A172 (cell line): ENCODE measurements at places on chromosomes 7 and 10. TPM values are rescaled to one million over a fixed set of nuclear protein-coding genes. Genes with fewer than 3 reads are reported as not detected.
A peak's percentile ranks its signal among the peaks of the same experiment; 100 is the strongest.

Gene NPFFR1
- total RNA-seq = 0.02 TPM in 1 of 2 replicates, not detected in the other

Gene PPP1R9A
- 6.9 and 9.7 TPM in 2 replicates for total RNA-seq

DNA sequence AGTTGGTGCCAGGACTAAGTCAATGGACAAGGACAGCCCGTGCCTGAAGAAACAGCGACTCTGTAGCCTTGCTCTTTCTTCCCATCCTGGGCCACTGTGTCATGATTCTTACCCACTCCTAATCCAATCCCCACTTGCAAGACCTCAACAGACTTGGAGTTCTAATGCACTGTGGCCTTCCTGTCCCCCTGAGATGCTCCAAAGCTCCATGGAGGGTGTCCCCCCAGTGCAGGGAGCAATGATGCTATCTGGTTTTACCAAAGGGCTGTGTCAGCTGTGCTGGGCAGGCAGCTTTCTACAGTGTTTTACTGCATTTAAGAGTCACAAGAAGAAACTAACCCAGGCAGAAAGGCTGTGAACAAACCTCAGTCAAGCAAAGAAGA is 108.1 kb downstream of the PRKAG2 start:
- no peak for DNase-seq

DNA sequence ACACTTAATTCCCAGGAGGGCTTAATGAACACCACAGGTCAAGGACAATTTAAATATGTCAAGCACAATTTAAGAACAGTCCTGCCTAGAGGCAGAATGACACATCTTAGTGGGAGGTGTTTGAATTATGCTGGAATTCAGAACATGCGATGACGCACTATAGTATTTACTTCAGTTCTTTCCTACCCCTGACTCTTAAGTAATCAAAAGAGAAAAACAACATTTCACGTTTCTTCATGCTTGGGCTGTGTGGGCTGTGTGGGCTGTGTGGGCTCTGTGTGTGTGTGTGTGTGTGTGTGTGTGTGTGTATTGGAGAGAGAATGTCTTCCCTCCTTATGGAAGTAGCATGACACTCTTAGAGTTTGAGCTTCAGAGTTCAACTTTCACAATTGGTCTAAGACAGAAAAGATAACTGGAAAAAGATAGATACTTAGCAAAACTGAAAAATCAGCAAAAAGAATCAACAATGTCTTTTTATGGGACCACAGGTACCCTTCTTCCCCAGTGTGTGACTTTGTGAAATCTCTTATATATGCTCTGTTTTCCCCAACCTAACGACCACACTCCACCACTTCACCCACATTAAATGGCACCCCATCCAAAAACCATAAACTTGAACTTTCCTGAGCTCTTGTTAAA is 33.7 kb upstream of the CABCOCO1 start:
- DNase-seq = peak; percentile 86
